Activated naive CD4-positive, alpha-beta T cell treated with anti-CD3 and anti-CD28 coated beads, Interleukin-2, amount 50 U/mL, for 72 hours (primary cell): ENCODE measurements at places on chromosomes 3 and 15.

DNA sequence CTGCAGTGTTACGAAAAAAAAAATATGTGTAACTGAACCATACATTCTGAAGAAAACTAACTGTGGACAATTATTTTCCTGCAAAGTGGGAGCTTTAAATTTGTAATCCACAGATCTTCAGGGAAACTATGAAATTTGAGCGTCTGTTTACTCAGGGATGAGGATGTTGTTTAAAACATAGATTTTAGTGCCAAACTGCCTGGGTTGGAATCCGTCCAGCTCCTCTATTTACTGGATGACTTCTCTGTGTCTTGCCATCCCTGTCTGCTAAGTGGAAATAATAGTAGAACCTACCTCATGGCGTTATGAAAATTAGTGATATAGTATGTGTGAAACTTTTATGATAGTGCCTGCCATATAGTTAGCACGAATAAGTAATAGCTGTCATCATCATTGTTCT, 666.5 kb downstream of the SQOR start:
- no peak for DNase-seq

GRCh38 chr3:41693799-41694198, 268.1 kb downstream of the ULK4 start:
- no peak for DNase-seq

DNA sequence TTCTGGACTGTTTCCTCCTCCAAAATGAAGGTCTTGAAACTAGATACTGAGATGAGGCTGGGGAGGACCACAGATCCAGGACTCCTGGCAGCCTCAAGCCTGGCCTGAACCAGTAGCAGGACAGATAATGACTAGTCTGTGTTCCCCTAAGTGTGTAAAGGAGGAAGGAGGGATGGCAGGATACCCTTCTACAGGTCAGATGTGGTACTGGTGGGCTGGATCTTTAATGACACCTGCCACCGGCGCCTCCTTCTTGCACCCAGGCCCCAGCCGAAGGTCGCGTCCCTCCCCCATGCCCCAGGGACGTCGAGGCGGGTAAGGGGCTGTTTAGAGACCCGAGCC, 556 bp downstream of the USP19 start:
- no peak for DNase-seq

DNA sequence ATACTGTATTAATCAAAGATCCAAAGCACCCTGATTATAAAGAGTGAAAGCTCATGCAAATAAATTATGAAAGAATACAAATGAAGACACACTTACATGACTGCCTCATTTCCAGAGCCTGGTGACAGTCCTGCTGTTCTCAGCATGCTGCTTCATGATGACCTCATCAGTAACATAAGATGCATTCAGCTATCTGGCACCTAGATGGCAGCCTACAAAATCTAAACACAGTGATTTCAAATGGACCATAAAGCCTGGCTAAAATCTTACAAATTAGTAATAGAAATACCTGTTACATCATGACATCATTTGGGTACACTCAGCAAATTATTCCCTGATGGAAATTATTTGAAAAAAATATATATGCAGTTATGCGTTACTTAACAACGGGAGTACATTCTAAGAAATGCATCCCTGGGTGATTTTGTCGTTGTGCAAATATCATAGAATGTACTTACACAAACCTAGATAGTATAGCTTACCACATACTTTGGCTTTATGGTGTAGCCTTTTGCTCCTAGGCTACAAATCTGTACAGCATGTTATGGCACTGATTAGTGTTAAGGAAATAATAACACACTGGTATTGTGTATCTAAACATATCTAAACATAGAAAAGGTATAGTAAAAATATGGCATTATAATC, 207.2 kb downstream of the EPHA3 start:
- DNase-seq: no peak

DNA sequence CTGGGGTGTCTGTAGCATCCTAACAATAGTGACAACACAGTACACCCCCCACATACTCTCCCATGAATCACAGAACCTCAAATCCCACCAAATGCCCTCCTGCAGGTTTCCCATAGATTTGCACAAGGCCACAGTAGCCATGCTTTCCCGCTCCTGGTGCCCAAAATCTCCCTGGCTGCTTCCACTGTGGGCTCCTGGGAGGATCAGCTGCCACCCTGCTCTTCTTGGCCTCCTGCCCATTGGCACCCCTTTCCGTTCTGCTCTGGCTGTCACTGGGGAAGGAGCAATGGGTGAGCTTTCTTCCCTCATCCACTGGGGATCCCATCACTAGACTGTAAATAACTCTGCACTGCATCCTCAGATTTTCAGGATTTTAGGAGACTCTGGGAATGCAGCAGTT, 92.1 kb upstream of the SLC24A5 start:
- no peak for DNase-seq

DNA sequence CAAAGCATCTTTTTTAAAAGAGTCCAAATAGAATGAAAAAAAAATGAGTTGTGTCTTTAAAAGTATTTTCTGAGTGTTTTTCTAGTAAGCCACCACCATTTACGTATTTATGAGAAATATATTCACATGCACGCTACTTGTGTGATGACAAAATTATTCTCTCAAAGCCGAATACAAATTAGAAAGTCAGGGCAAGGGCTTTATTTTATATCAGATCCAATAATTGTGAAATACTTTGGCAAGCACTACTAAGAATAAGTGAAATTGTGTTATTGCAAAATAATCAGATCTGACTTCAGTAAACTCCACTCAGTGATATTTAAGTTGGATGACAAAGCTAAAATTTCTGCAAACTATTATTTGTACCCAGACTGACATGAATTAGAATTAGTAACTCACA, 589.3 kb upstream of the KCNMB2 start:
- no peak for DNase-seq

GRCh38 chr3:107973152-107973551, 117.7 kb downstream of the CD47 start:
- DNase-seq: no peak

DNA sequence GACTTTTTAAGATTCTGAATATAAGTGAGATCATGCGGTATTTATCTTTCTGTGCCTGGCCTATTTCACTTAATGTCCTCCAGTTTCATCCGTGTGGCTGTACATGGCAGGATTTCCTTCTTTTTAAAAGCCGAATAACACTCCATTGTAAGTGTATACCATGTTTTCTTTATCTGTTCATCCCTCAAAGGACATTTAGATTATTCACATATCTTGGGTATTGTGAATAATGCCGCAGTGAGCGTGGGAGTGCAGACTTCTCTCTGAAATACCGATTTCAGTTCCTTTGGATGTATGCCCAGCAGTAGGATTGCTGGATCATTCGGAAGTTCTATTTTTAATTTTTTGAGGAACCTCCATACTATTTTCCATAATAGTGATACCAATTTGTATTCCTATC, 136.1 kb downstream of the APBA2 start:
- no peak for DNase-seq

GRCh38 chr15:52495125-52495524, 33.6 kb downstream of the MYO5A start:
- DNase-seq: no peak

GRCh38 chr3:72041511-72041910, 256.6 kb upstream of the PROK2 start:
- no peak for DNase-seq

- DNase-seq: no peak
Observed at GRCh38 chr15:89090791-89091626, 2.8 kb downstream of the ABHD2 start.

GRCh38 chr15:72521682-72522081, 47.6 kb downstream of the ARIH1 start:
- no peak for DNase-seq

DNA sequence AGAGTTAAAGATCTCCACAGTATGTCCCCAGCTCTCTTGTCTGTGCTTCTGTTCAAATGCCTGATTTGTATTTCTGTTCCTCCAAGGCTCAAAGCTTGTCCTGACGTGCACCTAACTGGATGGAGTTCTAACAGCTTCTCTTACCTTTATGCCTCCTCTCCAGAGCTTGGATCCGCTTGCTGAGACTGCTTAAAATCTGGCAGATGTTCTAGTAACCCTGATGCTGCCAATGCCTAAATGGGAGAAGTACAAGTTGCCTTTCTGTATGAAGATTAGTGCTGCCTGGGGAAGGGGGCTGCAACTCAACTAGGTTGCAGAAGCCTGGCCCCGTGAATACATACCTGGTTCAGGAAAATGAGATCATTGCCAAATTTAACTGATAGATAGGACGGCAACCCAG, 354.5 kb upstream of the KCNMB2 start:
- no peak for DNase-seq

- no peak for DNase-seq
Observed at GRCh38 chr3:192957441-192958021, 39.9 kb upstream of the MB21D2 start.

- no peak for DNase-seq
Observed at GRCh38 chr3:48068886-48069285, 52.7 kb upstream of the MAP4 start.

DNA sequence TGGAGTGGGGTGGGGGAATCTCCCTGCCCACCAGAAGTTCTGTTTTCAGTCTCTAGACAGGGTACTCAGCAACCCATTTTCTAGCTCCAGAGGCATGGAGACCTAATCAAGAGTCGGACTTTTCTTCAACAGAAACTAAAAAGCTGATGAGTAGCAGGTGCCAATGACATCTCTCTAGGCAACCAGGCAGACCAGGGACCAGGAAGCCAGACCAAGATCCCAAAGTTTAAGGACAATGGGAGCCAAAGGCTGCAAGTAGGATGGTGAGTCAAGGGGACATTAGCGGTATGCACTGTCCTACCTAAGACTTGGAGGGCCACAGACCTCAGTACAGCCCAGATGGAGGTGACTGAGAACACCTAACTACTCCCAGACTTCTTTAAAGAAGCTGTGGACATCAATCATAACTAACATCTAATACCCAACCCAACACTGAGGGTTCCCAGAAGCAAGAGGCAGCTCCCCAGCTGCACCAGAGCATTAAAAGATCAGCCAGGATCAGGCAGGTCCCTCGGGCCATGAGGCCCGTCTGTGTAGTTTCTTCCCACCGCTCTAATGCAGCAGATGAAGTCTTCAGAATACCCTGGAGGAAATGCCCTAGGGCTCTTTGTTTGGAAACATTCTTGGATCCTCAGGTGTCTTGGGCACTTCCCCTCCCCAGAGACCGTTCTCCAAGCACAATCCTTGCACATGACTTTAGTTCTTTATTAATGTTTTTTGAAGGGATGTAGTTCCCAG, 979 bp downstream of the CCDC71 start:
- DNase-seq: no peak

GRCh38 chr15:89502867-89503595, 6.6 kb upstream of the RHCG start:
- no peak for DNase-seq

DNA sequence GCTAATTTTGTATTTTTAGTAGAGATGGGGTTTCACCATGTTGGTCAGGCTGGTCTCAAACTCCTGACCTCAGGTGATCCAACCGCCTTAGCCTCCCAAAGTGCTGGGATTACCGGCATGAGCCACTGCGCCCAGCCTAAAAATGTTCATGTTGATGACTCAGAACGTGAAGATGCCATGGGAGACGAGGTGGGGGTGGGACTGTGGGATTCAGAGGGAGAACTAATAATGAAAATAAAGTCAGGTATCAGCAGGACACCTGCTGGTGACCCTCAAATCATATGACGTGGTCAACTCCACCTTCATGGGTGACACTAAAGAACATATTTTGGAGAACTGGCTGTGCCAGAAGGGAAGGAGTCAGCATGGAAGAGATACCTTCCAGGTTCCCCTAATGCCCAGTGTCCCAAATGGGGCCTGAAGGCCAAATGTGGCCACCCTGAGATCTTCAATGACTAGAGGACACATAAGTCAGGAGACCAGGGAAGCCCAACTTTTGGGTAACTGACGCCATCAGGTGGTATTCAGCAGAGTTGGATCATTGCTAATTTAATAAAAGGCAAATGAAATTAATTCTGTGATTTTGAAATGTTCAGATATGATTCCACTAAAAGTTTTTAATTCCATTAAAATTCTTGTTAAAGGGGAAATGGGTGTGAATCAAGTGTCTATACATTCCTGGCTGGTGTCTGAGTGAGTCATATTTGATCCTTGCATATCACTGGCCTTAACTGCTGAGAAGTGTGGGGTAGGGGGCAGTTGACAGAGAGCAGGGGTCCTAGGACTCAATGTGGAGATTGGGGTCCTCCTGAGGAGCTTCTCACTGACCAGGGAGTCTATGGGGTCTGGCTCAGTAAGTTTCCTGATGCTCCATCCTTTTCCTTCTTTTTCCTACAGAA, 88.6 kb upstream of the GSK3B start:
- no peak for DNase-seq

DNA sequence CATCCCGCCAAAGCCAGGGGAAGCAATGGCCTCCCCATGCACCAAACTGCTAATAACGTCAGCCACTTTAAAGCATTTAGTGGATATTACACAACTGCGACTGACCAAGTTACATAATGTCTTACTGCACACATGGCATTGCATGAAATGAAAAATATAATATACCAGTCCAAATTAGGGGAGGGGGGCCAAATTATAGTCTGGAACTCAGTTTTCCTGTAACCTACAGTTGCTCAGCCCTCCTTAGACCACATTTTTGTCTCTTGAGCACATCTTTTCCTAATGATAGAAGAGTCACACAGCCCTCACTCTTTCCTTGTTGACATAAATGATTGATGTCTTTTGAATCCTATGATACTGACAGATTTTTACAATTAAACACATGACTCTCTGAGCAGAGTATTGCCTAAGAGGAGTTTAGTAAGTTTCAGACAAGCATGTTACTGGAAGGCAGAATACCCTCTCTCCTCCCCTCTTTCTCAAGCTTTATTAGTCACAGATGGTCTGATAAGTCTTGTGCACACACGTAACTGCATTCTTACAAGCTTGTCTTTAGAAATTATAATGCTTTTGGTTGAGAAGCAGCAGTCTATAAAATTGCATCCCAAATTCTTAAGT, 1.1 kb upstream of the PLD1 start:
- no peak for DNase-seq

DNA sequence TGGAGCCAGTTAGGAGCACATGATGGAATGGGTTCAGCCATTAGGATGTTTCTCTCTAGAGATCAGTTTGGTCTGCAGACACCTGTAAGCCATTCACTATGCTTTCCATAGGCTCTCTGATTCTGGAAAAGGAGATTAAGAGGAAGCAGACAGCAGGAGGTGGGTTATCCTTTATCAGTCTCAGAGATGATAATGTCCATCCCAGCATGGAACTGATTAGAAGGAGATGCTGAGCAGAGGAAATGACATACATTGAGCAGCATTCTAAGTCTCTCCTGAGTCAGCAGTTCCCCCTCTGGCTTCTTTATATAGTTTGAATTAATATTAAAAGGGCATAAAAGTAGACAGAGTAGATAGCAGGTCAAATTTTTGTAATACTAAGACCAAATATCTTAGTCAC, 591.1 kb downstream of the GBE1 start:
- no peak for DNase-seq
